ENCODE measurements at places on chromosomes 4 and X.

- no peak for DNase-seq
Measured at GRCh38 chrX:155216940-155217440, 730 bp downstream of the VBP1 start.

- no peak for DNase-seq
Measured at GRCh38 chr4:143555676-143556075, 42.2 kb downstream of the SMARCA5 start.

GRCh38 chrX:94743478-94743877 is 1069.5 kb downstream of the FAM133A start:
- DNase-seq, result no peak

DNA sequence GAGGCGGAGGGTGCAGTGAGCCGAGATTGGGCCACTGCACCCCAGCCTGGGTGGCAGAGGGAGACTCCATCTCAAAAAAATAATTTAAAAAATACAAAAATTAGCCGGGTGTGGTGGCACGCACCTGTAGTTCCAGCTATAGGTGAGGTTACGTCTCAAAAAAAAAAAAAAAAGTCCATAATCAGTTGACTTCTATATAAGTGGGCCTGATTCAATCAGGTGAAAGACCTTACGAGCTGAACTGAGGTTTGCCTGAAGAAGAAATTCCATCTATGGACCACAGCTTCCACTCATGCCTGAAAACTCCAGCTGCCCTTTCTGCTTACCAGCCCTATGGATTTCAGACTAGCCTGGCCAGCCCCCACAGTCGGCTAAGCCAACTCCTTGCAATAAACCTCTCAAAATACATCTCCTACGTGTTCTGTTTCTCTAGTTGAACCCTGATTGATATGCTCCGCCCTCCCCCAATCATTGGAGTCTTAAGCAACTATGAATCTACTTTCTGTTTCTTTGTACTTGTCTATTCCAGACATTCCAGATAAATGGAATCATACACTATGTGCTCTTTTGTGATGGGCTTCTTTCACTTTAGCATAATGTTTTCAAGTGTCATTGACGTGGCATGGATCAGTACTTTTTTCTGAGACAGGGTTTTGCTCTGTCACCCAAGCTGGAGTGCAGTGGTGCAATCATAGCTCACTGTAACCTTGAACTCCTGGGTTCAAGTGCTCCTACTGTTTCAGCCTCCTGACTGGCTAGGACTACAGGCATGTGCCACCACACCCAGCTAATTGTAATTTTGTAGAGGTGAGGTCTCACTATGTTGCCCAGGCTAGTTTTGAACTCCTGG is 36.6 kb downstream of the SAT1 start:
- no peak for DNase-seq

- DNase-seq, result no peak
Measured at GRCh38 chr4:385934-386707, 48.5 kb downstream of the ZNF141 start.
